ENCODE measurements at places on chromosomes 12 and 14.

GRCh38 chr14:74647061-74647677, 35.1 kb upstream of the LTBP2 start:
- peak; percentile 74 for DNase-seq

DNA sequence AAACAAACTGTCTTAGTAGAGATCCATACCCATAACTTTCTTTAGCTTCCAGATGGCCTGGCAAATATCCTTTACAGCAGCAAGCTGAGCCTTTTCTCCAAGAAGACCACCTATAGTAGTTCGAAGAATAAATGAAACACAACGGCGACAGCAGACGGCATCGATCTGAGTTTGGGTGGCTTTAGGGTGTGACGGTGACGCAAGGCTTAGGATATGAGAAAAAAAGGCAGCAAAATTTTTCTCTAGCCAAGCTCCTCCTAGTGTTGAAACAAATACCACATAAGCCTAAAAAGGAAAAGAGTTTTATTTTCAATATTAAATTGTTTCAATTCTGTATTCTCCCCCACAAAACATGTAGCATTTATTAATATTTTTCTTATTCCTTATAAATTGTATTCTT, 33.3 kb downstream of the HEATR5A start:
- DNase-seq = no peak

DNA sequence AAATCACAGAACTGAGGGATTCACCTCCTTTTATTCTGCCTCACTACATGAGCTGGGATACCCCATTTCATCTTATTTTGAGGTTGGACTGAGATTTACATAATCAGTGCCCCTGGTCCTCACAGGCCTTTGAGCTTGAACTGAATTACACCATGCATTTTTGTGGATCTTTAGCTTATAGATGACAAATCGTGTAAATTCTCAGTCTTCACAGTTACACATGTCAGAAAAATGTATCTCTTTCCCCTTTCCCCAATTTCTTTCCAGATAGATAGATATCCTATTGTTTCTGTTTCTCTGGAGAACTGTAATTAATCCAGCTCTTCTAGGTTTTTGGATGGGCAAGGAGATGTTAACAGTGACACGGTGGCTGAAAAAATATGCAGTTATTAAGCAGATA, 1778.9 kb upstream of the SEL1L start:
- DNase-seq = peak; percentile 56

GRCh38 chr12:92295523-92295922, 149.9 kb upstream of the BTG1 start:
- DNase-seq = no peak

DNA sequence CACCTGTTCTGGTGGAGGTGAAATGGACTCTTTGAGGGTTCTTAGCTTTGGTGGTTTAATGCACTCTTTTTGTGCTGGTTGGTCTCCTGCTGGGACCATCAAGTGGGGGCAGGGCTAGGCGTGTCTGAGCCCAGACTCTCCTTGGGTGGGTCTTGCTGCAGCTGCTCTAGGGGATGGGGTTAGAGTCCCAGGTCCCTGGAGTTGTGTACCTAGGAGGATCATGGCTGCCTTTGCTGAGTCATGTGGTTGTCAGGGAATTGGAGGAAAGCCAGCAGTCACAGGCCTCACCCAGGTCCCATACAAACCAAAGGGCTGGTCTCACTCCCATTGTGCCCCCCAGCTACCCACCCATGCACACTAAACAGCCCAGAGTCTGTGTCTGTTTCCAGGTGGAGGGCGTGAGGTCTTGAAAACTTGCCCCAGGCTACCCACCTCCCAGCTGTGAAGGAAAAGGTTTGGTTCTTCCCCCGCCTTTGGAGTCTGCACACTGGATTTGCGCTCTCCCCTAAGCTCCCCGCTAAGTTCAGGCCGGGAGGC, 387.7 kb downstream of the TMTC2 start:
- no peak for DNase-seq

DNA sequence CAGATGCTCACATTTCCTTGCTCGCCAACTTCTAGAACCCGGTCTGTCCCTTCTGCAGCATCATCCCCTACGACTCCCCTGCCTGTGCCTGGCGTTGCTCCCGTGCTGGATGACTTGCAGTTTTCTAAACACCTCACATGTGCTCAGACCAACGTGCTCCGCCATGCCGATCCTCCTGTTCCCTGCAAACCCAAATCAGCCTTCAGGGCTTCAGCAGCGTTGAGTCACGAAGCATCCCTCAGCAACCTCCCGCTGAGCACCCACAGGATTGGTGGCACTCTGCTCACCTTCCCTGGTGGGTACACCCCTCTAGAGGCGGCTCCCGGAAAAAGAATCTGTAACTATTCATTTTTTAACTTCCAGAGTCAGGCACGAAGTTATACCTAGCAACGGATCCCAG, 2.8 kb upstream of the PIWIL1 start:
- DNase-seq = no peak

DNA sequence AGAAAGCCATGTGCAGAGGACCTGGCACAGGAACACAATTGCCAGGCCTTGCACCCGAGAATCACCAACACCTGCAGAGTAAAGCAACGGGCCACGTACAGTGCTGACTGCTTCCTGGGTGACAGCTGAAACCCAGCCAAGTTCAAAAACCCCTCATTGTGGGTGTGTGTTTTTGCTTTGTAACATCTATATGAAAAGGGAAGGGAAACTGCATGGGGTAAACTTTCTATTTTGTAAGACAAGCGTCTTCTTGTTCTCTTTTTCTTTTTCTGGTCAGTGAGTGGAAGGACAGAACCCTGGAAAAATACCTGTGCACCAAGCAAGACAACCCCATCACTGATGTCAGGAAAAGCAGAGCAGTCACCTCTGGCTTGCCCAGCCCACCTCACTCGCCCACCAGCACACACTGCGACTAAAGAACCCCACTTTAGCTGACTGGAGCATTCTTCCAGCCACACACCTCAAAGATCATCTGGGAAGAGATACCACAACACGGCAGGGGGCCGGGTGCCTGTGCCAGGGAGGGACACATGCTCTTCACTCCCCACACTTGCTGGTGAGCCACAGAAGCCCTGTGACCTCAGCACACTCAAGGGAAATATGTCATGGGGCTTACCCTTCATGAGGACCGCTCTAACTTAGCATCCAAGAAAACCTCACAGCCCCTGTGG, 172.3 kb downstream of the NDUFA12 start:
- no peak for DNase-seq

DNA sequence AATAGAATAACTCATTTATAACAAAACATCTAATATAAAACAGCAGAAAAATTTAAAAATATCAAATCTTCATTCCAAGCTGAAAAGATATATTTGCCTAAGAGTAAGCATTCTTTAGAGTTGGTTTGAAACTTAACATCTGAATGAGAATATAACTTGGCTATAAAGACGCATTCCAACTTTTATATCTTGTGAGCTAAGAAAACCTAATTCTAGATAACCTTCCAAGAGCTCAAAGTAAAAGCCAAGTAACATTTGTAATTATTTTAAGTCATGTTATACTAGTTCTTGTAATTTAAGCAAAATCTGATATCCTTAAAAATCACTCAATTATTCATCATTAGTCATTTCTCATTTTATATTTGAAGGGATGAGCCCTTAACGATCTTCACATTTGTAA, 368.9 kb downstream of the C12orf50 start:
- no peak for DNase-seq

DNA sequence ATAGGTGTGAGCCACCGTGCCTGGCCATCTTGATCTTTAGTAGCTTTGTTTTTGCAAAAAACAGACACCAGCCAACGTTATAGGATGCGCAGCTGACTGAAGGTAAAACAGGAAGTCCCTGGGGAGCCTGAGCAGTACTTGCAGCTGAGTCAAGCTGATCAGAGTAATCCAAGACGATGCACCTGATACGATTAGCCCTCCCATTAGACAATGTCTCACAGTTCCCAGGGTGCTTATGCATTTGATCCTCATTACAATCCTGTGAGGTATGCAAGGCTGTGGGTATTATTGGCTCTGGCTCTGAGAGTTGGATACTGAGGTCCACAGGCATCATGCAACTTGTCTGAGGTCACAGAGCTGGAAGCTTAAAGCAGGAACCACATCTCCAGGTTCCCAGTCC, 8.1 kb downstream of the KRT18 start:
- no peak for DNase-seq

DNA sequence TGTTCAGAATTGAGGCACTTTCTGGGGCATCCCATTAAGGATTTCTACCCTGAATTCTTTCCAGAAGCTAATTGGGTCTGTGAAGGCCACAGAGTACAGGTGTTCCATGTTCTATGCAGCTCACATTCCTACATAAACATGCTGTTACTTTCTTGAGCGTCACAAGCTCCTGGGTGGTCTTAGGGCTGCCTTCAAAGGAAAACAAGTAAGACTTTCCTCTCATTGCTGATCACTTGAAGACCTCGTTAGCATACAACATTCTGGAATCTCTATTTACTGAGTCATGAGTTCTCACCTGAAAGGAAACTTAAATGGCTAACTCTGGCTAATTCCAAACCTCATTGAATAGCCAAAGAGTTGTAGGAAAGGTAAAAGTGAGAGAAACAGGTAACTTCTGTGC, 63.0 kb upstream of the HMGA2 start:
- no peak for DNase-seq

- DNase-seq = peak; percentile 98
These were observed 16.3 kb downstream of the DYNC1H1 start for GRCh38 chr14:101980700-101981099.

DNA sequence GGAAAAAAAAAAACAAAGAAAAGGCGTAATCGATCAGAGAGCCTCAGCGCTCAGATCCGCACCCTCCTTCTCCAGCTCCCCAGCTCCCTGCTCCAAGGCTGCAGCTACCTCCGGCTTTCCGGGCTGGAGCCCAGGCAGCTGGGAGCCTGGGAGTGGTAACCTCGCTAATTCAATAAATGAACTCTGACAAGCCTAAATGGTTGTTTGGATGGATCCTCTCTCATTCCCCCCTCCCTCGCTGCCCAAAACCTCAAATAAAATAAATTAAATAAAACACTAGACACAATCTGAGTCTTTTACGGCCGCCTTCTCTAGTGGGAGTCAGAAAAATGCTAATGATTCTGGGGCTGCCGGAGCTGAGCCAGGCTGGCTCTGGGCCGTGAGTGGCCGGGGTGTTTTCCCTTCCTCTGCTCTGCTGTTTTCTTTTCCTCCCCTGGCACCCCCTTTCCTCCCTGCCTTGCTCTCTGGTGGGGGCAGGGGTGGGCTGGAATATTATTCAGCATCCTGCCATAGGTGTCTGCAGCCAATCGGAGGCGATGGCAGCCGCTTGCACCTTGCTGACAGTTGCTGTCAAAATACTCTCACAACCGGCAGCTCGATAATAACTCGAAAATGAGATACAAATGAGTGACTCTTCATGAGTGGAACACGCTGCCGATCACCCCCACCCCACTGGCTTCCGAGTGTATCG, 76.1 kb downstream of the RBM19 start:
- DNase-seq = no peak

- DNase-seq = no peak
These were observed 44.8 kb downstream of the GCH1 start for GRCh38 chr14:54857830-54858269.

GRCh38 chr12:16919551-16919950, 313.6 kb upstream of the LMO3 start:
- DNase-seq = no peak

GRCh38 chr12:4089956-4090355, 183.6 kb upstream of the CCND2 start:
- peak; percentile 45 for DNase-seq

DNA sequence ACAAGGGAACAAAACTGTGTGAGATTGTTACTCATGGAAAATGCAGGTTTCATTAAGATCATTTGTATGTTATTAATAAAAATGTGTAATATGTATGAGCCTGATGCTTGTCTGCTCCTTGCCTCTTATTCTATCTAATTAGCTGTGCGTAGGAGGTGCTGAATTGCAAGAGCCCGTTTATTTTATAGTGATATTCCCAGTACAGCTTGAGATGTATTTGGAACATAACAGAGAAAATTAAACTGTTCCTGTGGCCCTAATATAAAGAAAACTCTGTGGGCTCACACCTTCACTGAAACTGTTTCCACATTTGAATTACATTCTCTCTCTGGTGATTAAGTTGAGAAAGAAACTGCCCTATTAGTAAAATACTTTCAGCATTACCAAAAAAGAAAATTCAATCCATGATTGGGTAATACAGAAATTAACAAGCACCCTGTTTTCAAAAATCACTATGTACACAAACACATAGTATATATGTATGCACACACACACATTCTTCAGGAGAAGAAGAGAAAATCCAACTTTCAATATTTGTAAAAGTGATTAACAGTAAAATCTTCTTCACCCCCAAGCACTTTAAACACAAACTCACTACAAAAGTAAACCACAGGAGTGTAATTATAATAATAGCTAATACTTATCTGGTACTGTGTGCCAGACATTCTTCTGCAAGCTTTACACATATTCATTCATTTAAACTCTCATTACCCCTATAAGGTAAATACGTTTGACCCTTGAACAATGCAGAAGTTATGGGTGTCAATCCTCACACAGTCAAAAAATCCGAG, 233.2 kb downstream of the PHLDA1 start:
- no peak for DNase-seq

- DNase-seq = no peak
These were observed 27.3 kb downstream of the CKAP4 start for GRCh38 chr12:106220536-106220935.

DNA sequence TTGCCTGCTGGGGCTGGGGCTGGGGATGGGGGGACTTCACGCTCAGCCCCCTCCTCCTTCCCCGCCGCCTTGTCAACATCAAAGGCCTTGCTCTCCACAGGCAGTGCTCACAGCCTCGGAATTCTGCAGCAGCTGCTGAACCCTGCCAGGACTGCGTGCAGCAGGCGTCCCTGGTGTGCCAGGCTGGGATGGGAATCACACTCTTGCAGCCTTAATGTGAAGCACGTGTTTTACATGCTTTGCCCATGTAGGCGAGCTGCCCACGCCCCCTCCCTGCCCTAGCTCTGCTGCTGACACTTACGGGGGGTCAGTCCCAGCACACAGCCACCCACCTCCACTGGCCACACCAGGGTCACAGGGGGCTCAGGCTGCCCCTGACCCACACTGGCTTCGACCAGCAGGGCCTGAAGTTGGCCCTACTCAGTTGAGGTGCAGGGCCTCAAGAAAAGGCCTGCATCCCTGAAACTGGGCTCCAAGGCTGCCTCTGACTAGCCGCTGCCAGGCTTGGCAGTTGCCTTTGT, 276.2 kb upstream of the RTL1 start:
- no peak for DNase-seq

GRCh38 chr14:59482541-59483331, 1.5 kb downstream of the L3HYPDH start:
- peak; percentile 97 for DNase-seq

GRCh38 chr12:49705479-49706134, 1.6 kb downstream of the FMNL3 start:
- DNase-seq = peak; percentile 75

GRCh38 chr12:22399464-22400180, 65.1 kb upstream of the ST8SIA1 start:
- no peak for DNase-seq

DNA sequence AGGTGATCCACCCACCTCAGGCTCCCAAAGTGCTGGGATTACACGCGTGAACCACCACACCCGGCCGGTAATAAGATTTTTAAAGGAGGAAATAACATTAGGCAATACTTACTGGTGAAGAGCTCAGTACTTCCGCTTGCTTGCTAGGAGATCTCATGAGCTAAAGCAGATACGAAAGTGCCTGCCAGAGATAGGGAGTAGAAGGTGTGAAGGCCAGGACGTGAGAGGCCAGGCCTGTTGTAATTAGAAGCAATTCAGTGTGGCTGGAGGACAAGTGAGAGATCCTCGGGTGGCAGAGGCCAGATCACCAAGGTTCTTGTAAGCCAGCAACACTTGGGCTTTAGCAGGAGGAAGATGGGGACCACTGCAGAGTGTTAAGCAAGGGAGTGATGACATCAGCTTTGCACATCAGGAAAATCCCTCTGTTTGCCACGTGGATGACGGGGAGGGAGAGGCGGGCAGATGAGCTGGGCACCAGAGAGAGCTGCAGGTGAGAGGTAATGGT, 7.6 kb downstream of the TECPR2 start:
- DNase-seq = no peak

- no peak for DNase-seq
These were observed 59.8 kb downstream of the DIO3 start for GRCh38 chr14:101620821-101621785.

All from fibroblast of upper back skin (primary cell).